ENCODE measurements at places on chromosomes 2 and 18.

GRCh38 chr2:14569294-14569693 is 63.2 kb upstream of the LRATD1 start:
- DNase-seq = no peak

DNA sequence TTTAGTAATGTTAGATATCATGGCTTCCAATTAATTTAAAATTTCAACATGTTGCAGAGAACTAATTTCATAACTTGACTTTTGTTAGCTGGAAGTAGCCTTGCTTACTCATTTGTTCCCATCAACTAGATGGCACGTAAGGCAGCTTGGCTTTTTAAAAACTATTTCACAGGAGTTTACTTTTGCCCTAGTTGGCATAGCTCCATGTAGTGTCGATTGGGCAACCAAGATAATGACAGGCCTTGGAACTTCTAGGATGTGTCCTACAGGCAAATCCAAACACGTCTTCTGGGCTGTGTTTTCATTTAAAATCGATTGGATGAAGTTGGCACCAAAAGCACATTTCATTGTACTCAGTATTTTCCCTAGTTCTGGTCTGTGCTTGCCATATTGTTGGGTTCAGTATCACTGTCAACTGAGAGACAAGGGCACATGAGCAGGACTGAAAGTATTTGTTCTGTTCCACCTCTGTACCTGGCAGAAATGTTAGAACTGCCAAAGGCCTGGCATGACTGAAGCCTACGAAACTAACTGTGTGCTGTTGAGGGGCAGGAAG is 29.4 kb downstream of the HADHB start:
- DNase-seq = no peak

DNA sequence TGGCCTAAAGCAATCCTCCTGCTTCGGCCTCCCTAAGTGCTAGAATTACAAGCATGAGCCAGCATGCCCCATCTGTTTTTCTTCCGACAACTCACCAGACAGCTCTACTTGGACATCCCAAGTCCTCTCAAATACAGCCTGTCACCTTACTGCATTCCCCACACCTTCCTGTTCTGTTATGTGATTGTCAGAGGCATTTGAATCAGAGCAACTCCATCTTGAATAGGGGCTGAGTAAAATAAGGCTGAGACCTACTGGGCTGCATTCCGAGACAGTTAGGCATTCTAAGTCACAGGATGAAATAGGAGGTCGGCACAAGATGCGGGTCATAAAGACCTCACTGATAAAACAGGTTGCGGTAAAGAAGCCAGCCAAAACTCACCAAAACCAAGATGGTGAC is 17.3 kb downstream of the ACVR1 start:
- DNase-seq = no peak

GRCh38 chr2:117519721-117520120 is 294.8 kb upstream of the DDX18 start:
- no peak for DNase-seq

- no peak for DNase-seq
Measured at GRCh38 chr2:64225491-64225890, 81.3 kb upstream of the PELI1 start.

DNA sequence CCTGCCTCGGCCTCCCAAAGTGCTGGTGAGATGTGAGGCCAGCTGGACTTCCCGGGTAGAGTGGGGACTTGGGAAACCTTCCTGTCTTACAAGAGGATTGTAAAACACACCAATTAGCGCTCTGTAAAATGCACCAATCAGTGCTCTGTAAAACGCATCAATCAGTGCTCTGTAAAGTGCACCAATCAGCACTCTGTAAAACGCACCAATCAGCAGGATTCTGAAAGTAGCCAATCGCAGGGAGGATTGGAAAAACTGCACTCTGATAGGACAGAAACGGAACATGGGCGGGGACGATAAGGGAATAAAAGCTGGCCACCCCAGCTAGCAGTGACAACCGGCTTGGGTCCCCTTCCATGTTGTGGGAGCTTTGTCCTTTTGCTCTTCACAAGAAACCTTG is 19.0 kb downstream of the RNF125 start:
- no peak for DNase-seq

DNA sequence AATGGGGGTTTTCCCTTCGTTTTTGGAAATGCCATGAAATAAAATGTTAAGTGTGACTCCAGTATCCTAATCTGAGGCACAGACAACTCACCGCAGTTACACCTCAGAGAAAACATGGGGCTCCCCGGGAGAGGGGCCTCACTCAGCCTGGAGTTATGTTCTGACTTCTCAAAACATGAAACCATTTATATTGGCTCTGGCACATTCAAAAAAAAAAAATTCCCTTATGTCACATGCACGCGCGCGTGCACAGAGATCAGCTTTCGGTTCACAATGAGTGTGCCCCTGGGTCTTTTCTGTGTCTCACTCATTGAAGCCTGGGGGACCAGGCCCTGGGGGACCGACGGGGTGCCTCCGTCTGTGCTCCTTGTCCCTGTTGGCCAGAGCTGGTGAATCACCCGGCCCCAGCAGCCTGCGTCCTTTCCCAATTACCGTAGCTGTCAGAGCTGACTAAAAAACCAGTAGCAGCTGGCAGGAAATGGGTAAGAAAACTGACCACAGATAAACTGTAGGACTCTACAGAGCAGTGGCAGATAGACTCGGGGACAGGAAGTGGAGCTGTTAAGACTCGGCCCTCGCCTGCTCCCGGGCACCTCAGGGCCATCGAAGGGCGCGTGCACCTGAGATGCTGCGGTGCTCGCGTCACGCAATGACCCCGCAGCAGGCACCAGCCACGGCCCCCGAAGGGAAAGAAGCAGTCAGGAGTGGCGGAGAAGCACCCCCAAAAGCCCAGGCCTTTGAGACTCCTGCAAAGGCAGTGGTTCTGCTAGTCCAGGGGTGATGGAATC is 138.3 kb upstream of the ID2 start:
- DNase-seq = peak; percentile 65

DNA sequence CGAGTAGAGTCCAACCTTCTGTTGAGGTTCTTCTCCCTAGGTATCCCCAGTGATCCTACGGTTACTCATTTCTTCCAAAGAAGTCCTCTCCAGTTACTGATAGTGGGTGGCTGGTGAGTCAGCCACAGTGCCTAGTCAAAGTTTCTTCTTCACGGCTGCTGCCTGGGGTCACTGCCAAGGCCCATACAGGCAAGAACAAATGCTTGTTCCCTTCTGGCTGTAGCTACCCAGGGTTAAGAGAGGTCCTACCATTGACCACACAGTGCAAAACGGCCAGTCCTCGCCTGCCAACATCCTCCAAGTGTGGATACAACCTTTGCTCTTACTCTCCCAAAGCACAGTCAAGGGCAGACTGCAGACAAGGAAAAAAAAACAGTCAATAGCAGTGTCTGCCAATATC is 2.9 kb upstream of the PTPN4 start:
- no peak for DNase-seq

DNA sequence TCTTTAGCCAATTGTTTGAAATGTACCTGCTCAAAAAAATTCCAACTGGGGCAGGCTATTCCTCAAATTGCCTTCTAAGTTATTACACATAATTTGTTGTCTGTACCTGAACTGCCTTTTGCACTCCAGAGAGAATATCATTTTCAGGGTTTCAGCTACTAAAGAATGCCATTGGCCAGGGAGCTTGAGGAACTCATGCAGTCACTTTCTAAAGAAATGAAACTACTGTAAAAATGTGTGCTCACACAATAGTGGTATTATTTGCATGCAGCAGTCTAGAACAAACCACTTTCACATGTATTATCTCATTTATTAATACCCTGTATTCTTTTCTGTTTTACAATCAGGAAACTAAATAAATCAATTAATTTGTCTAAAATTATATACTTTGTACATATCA is 152.2 kb downstream of the PID1 start:
- DNase-seq = no peak

DNA sequence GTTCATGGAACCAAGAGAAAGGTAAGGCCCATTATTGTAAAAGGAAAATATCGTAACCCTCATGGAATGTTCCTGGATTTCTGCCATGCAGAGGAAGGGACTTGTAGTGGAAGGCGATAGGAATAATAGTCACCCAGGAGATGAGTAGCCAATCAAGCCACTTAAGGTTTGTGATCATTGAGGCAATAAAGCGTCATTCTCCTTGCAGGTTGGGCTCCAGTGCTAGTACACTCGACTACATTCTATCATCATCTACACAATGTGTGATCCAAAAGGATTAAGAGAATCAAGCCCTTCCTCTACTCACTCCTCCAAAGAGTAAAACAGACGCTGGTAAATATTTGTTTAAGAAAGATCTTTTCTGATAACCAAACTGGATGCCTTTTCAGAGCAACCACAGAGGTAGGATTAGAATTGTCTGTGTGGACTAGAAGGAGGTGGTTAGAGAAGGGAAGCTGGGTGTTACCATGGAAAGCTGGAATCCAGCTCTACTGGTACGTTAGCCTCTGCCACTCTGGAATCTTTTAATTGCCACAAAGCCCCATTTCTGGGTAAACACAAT is 245.7 kb downstream of the IKZF2 start:
- no peak for DNase-seq

DNA sequence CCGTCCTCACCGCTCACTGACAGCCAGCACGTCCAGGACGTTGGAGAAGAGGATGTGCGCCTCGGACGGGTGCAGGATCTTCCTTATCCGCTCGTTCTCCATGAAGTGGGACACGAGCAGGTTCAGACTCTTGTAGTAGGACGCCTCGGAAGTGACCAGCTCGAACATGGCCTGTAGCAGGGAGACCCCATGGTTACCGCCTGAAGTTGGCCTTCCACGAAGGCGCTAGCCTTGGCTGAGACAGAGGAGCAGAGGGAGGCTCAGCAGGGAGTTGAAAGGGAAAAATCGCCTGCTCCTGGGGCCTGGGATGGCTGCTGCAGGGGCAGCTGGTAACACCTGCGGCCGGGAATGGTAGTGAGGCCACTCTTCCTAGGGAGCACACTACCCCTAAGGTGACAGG is 24.7 kb downstream of the SNORC start:
- DNase-seq = no peak

- DNase-seq = no peak
Measured at GRCh38 chr2:2095360-2096093, 235.5 kb downstream of the MYT1L start.

DNA sequence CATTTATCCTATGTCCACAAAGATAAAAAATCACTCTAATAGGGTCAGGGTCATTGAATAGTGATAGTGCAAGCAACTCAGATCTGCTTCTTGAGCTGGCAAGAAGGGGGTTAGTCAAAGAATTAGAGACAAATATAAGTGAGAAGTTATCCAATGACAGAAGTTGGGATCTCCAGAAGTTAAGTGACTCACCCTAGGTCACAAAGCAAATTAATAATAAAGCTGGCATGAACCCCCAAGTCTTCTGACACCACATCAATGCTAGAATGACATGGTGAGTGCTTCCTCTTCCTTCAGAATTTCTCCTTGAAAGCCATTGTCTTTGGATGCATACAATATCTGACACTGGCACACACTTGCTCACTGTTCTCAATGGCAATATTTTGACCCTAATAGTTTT is 343.5 kb downstream of the RIT2 start:
- DNase-seq = no peak

DNA sequence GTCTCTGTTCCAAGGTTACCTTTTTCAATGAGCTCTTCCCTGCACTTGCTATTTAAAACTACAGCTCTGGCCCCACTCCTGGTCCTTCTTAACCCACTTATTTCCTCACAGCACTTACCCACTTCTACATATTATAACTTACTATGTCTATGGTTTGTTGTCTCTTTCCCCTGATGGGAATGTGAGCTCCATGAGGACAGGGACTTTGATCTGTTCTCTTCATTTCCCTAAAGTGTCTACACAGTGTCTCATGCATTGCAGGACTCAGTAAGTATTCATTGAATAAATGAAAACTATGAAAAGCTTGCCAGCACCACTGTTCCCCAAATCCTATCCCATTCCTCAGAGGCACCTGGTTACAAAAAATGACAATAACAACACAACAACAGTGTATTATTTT is 18.3 kb upstream of the ACYP2 start:
- DNase-seq = no peak

GRCh38 chr18:35410561-35410960 is 33.4 kb upstream of the ZNF396 start:
- no peak for DNase-seq

GRCh38 chr18:49094979-49095632 is 144.3 kb upstream of the SMAD7 start:
- DNase-seq = no peak

DNA sequence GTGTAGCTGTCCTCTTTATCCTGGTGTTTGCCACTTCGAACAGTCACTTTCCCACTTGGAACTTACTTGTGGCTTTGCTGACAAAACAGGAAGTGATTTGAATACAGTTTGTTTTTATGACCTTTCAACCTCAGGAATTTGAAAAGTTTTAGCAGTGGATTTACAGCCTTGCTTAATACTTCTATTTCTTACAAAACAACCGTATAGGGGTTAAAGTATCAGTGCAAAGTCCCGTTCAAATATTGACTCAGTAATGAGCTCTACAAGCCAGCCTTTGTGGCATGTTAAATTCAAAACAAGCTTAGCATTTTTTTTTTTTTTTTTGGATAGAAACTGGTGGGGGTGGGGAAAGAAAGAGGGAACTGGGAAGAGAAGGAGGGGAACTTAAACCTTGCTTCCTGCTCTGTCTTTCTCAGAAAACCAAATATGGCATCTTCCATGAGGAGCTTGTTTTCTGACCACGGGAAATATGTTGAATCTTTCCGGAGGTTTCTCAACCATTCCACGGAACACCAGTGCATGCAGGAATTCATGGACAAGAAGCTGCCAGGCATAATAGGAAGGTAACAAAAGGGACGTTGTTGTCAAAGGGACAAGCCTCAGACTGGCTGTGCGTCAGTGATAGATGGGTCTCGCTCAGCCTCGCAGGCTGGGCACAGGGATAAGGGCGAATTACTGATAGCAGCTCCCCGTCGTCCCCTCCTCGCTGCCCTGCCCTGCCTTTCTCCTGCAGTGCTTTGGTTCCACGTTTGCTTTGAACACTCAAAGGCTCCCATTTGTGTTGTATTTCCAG is at the start of gene HNMT:
HNMT (plus strand) TSS at position 408 of the 793 bp plus-strand sequence; CDS start at position 427, 19 bp downstream.
- no peak for DNase-seq

Measured in Jurkat, Clone E6-1 (cell line).